ENCODE measurements at places on chromosomes 6 and 20.

- DNase-seq, result no peak
Observed at GRCh38 chr6:81697559-81697958, 54.9 kb downstream of the TENT5A start.

DNA sequence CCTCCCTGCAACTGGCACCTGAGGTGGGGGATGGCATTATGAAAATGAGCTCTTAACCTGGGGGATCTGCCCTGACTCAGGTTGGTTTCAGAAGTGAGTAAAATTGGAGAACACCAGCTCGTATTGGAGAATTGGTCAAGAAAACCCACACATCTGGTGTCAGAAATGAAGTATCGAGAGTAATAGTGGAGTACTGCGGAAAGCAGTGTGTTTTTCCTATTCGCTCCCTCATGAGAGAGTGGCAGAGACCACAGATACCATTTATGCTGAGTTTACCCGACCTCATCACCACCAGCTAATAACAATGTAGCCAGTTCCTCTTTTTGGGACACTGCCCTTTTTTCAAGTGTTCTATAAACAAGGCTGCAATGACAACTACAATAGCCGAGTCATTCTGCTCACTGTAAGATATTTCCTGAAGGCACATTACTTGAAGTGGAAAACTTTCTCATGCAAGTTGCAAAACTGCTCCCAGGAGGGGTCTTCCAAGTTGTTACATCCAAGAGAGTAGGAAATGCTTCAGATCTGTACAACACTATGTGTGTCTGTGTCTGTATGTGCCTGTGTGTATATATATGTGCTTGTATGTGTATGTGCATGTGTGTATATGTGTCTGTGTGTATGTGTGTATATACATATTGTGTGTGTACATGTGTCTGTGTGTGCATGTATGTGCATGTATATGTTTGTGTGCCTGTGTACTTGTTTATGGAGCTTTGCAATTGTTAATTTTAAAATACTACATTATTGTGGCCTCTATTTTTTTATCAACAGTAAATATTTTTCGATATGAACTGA, 106.0 kb upstream of the CST7 start:
- no peak for DNase-seq

DNA sequence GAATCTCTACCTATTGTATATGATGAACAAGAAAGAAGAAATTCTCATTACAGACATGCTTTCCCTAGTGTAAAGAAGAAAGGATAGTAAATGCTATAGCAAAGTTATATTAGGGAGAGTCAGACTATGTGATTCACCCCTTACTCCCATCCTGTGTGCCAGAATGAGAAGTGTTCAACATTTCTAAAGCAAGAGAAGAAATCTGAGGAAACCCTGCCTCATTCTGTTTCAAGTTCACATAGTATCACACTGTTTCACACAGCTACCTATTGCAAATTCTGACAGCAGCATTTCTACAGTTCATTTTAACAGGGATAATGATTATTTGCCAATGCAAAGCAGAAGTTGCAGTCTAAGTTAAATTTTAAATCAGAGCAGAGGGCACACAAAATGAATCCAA, 267.2 kb upstream of the TCF21 start:
- DNase-seq, result no peak

DNA sequence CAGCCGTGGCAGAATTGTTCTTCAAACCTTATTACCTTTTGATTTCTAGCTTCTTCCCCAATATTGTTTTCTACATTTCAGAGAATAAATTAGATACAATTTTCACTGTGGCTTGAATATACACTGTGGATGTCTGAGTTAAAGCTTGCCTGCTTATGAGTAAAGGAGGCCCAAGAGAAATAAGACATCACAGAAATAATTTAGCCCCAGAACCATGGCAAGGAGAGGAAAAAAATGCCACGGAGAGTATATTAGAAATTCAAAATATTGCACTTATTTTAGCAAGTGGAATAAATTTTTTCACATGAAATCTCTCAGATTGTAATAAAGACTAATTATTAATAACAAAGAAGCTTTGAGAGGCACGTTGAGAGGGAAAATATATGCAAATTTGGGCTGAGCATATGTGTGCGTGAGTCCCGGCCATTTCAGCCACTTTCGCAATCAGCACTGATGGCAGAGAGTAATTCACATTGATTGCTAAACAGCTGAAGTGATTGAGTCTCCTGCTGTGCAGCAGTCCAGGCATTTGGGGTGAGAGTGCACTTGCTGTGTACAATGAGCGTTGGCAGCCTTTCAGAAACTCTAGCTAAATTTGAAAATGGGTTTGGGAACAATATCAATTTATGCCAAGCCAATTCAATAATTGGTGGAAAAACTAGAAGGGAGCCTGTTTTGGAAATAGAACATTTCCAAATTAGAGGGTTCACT, 596.0 kb downstream of the EPM2A start:
- no peak for DNase-seq

DNA sequence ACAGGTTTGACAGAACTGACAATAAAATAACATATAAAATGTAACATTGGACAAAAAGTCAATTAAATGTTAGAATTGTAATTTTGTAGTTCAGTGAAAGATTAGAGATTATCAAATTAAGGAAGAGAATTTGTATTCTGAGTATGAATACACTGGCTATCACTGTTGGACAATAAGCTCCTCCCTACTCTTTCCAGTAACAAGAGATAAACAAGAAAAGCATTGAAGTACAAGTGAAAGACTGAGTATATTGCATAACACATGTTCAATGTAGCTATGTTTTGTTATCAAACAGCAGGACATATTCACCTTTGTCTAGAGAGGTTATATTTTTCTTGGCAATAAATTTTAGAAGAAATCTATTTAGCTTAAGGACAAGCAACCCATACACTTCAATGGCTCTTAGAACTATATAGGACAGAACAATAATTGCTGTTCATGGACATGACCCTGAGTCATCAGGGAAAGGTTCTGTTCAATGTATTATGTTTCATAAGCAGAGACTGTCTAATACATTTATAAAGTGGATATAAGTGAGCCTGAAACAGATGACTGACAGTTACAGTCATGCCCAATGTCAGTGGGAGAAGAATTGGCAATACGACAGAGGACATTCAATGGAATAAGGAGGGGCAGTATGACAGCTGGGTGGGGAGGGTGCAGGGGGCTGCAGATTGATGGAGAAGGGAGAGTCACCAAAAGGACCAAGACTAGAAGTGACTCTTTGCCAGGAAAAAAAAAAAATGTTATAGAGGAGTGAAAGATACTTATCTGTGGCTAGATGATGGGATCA, 520.4 kb downstream of the FRK start:
- DNase-seq, result no peak

GRCh38 chr20:58693226-58694006, 816 bp downstream of the NPEPL1 start:
- DNase-seq, result peak; percentile 90

GRCh38 chr6:129647044-129647443, 62.9 kb downstream of the ARHGAP18 start:
- DNase-seq, result no peak

DNA sequence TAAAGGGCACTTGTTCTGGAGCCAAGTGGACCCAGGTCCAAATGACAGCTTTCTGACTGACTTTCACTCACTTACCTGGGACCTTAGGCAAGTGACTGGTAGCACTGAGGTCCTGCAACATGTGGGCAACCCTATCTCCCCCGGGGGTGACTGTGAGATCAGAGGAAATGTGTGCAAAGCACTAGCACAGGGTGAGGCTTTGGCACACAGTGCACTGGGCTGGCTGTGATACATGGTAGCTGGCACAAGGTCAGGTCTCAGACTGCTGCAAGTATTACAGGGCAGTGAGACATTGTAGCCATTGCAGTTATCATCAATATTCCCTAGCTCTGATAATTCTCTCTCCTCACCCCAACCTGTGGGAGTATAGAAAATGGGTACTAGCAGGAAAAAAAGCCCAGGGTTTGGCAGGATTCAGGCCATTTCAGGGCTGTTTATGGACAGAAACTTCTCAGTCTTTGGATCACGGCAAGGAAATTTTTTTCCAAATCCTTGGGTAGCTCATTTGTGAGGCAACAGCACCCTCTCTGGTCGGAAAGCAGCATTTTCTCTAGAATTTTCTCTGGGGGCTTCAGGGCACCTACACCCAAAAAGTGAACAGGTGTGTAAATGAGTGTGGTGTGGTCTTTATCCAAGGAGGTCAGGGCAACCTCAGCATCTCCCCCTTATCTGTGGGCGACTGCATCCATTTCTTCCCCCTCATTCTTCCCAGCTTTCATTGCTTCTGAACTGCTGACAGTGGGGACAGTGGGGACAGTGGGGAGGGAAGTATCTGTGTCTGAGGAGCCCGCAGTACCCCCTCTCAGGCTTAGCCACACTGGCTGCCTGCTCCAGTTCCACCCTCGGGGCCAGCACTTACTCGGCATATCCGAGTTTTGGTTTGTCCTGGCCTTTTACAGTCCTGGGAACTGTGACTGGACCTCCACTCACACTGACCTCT, 148.7 kb upstream of the PHACTR3 start:
- peak; percentile 47 for DNase-seq

DNA sequence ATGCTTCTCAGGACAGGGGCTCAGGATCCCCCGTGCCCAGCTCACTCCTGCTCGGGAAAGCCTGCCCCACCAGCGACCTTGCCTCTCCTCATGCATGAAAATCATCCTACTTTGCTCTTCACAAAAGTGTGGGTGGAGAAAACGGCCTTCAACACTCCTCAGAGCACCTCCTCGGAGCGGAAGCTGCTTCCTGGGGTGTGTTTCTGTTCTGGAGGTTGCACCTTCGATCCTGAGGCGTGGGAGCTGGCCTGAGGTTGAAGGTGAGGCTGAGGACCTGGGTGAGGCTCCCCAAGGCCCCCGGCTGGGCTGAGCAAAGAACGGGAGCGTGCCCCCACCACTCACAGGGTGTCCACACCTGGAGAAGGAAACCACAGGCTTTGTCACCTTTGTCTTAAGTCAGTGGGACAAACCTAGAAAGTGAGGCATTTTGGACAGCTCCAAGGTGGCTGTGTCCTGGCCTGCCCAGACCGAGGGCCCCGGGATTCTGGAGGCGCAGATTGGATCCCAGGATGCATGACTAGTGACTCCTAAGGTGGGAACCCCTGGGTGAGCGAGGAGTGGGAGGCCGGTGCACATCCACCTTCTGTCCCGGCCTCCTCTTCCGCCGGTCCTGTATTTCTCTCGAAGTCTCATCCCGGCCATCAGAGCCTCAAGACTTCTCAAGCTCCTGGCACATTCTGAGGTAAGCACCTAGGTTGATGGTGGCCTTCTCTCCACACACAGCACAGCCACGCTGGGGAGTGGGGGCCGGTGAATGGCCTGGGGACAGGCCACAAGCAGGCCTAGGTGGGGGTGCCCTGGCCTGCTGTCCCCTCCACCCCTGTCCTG, 104.7 kb downstream of the TMEM242 start:
- no peak for DNase-seq

- DNase-seq, result peak; percentile 92
Observed at GRCh38 chr6:31399589-31400466, 3.6 kb upstream of the MICA start.

Measured in spleen (tissue), 13 donors.